ENCODE measurements at places on chromosomes 2 and 18. TPM values are rescaled to one million over a fixed set of nuclear protein-coding genes. Genes with fewer than 3 reads are reported as not detected.

DNA sequence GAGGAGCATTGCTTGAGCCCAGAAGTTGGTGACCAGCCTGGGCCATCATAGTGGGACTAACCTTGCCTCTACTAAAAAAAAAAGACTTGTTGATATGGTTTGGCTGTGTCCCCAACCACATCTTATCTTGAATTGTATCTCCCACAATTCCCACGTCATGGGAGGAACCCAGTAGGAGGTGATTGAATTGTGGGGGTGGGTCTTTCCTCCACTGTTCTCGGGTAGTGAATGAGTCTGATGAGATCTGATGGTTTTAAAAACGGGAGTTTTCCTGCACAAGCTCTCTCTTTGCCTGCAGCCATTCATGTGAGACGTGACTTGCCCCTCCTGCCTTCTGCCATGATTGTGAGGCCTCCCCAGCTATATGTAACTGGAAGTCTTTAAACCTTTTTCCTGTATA is 47.0 kb downstream of the PROC start:
- no peak for DNase-seq

DNA sequence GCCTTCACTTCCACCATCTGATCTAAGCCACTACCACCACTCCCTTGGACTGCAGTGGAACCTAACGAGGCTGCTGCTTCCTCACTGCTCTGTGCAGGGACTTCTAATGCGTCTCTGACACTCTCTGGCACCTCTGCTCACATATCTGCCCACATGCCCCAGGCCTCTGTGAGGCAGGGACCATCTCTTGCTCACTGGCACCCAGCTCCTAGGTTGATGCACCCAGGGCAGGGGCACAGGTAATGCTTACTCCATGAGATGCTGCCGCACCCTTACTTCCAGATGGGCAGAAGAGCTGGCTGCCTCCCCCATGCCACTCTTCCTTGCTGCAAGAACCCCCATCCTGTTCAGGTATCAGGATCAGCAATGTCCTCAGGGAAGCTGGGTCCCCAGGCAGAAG is 294.0 kb upstream of the HS6ST1 start:
- DNase-seq, result no peak

DNA sequence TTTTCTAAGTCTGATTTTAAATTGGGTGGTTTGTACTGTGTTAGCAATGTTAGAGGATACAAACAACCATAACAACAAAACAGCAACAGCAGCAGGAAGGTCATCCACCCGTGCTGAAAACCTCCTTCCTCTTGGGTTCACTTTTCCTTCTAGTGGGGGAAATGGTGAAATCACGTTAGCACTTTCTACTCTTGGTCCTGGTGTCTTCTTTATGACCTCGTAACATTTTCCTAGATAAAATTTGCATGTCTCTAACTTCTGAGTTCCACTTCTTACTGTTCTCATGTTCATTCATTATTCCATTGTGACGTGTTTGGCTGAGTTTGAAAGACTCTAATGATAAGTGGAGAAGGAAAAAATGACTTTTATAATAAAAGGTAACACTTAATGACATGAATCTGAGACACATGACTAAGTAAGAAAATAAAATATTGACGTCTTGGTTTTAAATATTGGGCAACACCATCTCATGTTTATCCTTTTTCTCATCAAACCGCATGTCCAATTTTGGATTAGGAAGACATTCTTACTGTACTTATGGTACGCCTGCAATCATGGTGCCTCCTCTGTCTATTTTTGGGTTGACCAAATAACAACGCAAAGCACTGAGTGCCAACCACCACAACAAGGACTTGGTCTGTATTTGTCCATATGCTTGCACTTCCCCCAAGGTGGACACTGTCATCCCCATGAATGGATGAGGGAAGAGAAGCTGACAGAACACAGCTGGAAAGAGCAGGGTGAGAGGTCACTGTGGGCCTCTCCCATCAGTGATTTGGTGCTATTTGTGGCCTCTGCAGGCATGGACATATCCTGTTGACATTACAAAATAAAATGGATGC is 25.7 kb upstream of the IL1R1 start:
- no peak for DNase-seq

DNA sequence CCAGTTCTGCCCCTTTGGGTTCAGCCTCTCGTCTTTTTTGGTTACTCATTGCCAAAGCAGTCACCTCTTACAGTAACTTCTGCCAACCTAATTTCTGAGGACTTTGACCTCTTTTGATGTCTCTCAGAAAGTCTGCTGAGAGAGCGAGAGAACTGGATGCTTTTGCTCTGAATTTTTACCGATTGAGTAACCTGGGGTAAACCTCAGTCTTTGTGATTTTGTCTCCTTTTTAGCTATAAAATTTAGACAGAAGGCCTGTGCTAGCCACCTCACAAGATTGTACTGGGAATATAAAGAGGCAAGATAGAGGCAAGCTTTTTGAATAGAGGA is 34.8 kb upstream of the IL1R1 start:
- no peak for DNase-seq

DNA sequence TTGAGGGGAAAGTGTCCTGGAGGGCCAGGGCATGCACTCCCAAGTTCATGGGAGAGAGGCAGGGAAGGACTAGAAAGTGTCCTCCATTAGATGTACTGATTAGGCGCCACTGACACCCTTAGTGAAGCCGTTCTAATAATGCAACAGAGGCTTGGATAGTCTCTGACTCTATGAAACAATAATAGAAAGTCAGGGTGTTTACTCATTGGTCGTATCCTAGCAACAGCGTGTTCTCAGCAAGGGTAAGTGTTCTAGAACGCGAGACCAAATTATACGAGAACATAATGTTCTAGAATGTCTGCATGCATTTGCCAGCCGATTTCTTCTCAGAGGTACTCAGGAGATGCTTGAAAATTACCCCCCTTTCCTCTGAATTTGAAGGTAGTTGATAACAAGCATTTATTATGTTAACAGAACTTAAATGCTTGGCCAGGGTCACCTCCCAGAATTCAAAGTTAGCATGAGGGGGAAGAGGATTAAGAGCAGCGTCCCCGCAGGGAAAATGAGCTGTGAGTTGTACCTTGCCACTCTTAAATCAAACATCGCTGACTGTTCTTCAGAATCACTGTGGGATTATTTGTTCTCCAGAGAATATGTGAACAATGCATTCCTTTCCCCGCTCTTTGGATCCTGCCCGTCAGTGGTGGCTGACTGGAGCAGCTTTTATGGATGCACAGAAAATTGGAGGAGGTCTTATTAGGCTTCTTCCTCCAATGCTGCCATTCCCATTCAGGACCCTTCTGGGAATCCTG is 33.7 kb upstream of the PDIA6 start:
- DNase-seq, result no peak

DNA sequence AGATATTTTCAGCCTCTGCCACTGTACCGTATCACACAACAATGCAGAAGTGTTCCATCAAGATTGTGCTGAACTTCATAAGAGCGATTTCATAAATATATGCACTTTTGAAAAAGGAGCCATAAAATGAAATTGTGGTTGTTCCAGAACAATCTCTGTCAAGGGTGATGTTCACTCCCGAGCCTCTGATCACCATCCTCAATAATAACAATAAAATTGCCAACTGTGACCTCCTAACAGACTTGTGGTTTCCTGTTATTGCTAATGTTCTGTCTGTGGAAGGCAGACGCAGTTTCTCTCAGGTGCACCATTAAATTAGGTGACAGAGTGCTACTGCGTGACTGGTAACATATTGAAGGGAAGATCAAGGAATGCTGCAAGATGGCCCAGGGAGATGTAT is 383.7 kb downstream of the SOCS6 start:
- DNase-seq, result no peak

GRCh38 chr2:203913947-203914346 is 22.6 kb upstream of the ICOS start:
- DNase-seq, result no peak

DNA sequence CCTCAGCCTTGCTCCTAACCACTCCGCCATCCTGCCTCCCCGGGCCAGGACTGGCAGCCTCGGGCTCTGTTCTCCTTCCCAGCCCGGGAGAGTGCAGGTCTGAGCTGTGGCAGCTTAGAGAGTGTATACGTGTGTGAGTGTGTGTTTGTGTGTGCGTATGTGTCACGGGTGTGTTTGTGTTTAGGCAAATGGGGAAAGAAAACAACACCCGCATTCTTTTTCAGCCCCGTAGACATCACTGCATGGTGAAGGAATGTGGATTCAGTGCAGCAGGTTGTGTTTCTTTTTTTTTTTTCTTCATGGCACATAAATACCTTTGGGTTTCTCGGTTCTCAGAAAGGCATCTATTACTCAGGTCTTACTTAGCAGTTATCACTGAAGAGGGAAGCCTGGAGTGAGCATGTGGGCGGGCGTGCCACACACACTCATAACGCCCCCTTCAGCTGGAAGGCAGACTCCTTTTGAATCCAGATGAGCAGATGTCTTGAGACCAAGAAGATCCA is 44.2 kb downstream of the GLI2 start:
- DNase-seq, result no peak

GRCh38 chr2:146985753-146986152 is 859.1 kb upstream of the ACVR2A start:
- DNase-seq, result no peak

GRCh38 chr18:58694720-58695468 is 23.6 kb downstream of the MALT1 start:
- DNase-seq, result no peak

GRCh38 chr2:142174176-142174575 is 43.4 kb upstream of the LRP1B start:
- no peak for DNase-seq

DNA sequence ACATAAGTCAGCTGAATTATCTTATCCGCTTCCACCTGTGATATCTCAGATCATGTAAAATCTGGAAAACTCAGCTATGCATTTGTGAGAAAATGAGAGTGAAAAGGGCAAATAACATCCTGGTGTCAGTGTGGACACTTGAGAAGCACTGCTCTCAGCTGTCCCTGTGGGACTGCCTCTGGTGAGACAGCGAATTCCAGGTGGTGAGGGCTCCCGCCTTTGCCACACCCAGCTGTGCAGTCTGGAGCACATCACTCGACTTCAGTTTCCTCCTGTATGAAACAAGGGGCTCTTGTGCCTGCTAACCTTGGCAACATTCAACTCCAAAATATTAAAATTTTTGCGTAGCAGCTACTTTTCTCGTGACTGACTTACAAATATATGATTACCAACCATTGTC is 194.9 kb upstream of the BOD1L2 start:
- DNase-seq, result no peak

DNA sequence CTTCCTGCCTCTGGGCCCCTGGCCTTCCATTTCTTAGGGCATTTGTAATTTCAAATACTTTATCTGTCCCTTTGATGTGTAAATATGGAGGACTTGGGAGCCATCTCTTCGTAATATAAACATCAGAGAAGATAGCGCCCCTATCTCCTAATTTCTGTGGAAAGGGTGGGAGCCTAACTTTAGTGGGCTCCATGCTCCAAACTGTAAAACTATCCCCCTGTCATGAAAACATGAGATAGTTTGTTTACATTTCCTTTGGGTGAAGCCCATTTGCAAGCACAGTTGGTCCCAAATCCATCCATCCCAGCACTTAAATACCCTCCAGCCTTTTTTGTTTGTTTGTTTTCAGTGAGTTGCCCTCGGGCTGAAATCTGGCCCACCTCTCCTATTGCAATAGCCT is 782.6 kb upstream of the FSHR start:
- DNase-seq, result no peak

DNA sequence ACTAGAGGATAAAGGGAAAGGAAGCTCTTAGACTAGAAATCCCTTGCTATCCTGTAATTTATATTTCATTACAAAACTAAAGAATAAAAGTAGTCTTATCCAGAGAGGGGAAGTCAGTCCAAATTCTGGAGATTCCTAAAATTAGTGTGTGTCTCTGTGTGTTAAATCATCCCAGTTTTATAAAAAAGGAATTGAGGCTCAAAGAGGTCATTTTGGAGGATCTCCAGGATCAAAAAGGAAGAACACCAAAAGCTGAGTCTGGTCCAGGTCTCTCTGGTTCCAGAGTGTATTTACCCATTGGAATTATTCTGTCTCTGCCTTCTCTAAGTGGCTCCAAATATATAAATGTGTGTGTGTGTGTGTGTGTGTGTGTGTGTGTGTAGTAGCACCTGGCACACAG is 166.7 kb downstream of the NRXN1 start:
- DNase-seq, result no peak

- no peak for DNase-seq
Observed at GRCh38 chr2:240412975-240413812, 22.3 kb upstream of the GPC1 start.

DNA sequence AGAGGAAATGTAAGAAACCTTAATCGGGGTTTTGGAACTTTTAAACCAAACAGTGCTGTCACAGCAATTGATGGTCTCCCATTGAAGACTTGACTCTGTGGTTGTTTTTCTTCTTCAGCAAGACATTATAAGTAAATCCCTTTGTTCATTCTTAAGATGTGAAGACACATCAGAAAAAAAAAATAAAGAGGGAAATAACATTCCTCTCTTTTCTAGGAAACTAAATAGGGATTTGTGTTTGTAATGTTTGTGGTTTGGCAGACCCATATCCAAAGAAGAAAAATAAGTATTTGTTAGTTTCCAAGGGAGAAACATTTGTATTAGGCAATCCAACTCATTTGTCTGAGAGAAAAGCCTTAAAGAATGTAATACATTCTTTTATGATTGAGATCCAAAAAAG is 359.9 kb downstream of the DSC3 start:
- DNase-seq, result no peak

DNA sequence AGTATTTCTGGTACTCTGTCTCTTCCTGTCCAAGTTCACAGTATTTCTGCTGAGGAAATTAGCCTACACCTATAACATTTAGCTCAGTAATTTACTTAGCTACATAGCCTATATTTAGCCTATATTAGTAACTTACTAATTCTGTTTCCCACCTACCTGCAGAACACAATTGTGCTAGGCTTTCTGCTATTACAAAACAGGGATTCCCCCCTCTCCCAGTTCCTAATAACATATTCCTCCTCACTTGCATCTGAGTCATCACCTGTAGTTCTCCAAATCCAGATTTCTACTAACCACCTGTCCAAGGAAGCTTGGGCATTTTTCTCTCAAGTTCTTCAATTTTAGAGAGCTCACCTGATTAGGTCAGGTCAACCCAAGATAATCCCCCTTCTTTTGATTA is 94.9 kb downstream of the NETO1 start:
- DNase-seq, result no peak

DNA sequence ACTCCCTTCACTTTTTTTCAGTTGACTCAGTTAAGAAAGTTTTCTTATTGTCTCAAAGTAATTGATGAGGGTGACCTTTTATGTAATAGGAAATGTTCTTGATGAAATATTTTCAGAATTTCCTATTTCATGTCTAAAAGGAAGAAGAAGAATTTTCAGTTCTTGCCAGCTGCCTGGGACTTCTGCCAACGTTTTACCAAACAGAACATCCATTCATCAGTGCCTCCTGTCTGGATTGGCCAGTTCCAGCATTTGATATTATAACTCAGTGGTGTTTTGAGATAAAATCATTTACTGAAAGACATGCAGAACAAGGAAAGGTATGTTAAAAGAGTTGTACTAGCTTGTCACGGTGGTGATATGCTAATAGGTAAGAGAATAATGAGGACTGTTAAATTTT is 104.7 kb upstream of the MYO3B start:
- DNase-seq, result no peak

COL4A4 gene
- 69.7 TPM for polyA plus RNA-seq

SPP2 gene
- polyA plus RNA-seq, result not detected

MFSD6 gene
- polyA plus RNA-seq, result 18.1 TPM

GALNT5 gene
- polyA plus RNA-seq, result 0.50 TPM

HNMT gene
- polyA plus RNA-seq, result 59.7 TPM

LONRF2 gene
- polyA plus RNA-seq, result 2.8 TPM

PHOSPHO2 gene
- 15.5 TPM for polyA plus RNA-seq

SLC16A14 gene
- 7.6 TPM for polyA plus RNA-seq

Measured in right renal pelvis (tissue), 4 donors.